ENCODE measurements at places on chromosomes 4 and X.

DNA sequence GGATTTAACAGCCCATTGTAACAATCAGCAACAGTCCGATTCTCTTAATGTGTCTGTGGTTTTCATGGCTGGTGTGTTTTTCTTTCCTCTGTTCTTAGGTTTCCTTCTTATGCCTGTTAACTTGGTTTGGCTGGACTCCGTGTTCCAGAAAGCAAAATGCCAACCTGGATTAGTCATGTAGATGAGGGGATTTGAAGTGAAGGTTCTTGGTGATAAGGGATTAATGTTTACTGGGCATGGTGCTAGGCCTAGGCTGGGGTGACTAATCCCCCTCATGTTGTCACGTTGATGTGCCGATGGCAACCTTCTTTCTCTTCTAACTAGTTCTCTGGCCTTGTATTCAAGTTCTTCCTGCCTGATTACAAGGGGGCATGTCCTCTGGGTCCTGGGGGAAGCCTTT lies 85.9 kb downstream of the REPS2 start:
- DNase-seq, result no peak

DNA sequence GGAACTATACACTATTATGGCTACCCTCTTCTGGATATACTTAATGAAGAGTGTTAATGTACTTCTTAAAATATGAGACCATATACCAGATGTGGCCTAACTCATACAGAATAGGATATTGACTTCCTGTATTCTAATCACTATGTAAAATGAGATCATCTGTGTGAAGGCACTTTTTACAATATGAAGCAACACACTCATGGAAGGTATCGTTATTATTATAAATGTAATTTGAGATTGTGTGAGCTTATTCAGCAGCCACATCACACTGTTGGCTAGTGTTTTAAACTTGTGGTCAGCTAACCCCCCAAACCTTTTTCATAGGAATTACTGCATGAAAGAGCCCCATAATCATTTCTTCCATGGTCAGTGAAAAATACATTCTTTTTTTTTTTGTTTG lies 281.8 kb upstream of the TEX13A start:
- DNase-seq, result no peak

DNA sequence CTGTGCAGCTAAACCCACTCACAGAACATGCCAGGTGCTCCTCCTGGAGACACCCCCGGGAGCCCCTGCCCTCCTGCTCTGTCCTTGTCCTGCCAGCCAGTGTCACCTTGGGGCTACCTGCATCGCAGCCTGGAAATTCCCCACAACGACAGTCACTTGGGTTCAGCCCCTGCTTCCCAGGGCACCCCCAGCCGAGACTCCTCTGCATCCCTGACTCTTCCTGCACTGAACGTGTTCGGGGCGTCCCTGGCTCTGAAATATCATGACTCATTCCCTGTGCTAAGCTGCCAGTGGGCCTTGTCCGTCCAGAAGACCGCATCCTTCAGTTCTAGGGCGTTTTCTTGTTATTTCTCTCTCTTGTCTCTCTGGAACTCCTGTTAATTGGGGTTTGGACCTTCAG lies 5.8 kb downstream of the CFAP99 start:
- no peak for DNase-seq

- DNase-seq, result no peak
Measured at GRCh38 chr4:148834804-148835631, 392.8 kb upstream of the NR3C2 start.

DNA sequence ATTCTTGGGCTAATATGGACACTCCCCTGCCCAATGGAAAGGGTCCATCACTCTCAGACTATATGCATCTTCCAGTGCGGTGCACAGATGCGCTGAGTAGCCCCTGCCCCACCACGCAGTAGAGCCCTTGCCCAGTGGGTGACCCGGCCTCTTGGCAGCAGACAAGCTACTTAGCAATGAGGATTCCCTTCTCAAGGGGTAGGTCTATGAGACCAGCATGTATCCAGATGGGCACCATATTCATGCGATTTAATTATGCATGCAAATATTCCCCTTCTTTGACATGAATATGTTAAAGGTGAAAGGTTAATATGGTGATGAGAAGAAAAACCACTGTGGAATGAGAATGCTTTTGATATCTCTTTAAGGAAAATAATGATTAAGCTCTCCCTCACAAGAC lies 77.7 kb downstream of the ZNF827 start:
- no peak for DNase-seq

GRCh38 chr4:174214101-174214878 lies 69.2 kb downstream of the FBXO8 start:
- no peak for DNase-seq

GRCh38 chr4:70080205-70080604 lies 30.0 kb downstream of the HTN1 start:
- no peak for DNase-seq

DNA sequence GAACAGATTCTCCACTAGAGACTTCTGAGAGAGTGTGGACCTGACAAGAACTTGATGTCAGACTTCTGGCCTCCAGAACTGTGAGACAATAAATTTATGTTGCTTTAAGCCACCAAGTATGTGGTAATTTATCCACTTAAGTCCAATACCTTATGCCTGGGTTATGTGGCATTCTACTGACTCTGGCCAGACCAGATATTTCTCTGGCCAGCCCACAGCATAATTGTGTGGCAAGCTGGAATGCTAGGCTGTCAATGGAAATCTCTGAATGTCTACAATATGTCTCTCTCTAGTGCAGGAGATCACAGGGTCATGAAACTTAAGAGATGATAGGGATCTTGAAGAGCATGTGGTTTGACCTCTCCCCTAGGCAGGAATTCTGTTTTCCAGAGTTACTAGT lies 251.0 kb downstream of the ZNF674 start:
- no peak for DNase-seq

DNA sequence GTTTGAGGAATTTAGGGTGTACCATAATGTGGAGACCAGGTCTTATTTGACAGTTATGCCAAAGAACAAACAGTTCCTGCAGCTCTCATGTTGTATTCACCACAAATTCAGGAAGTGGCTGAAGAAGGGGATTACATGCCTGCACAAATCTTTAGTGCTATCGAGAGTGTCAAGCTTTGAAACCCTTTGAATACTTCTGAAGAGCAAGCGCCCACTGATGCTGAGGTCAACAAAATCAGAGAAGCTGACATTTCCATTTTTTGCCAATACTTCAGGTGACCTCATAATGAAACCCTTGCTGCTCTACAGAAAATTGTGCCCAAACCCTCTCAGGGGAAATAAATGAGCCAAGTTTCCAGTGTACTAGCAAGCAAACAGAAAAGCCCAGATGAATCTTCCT lies 28.4 kb downstream of the PAK3 start:
- no peak for DNase-seq

DNA sequence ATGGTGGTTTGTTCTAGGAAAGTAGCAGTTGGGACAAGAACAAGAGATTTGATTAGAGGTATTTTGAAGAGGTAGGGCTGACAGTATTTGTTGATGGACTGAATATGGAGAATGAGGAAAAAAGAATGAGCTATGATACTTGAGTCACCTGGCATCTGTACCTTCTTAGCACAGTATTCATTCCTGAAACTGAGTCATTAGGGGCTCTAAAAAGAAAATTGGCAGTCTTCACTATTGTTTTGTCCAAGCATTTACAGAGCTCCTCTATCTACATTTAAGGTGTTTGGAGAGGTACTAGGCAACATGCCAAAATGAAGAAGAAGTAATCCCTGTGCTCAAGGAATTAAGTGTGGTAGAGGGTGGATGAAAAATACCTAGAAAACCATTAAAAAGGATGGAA lies 165.8 kb downstream of the SHROOM4 start:
- DNase-seq, result no peak

DNA sequence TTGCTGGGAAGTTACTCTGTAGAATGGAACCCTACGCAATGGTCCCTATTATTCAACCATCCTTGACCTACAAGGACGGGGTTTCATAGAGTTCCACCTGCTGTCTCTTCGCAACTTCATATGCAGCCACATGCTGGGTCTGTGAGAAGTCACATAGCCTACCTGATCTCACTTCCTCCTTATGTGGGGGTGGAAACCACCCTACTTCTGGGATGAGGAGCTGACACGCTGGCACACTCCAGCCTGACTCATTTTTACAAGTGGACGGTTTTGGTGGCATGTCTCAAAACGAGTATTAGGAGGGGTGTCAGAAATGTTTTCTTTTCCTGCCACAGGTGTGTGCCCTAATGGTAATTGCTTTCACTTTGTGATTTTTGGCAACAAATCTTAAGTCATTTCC lies 36.8 kb upstream of the ARSD start:
- no peak for DNase-seq

- DNase-seq, result no peak
Measured at GRCh38 chr4:126046081-126046614, 731.4 kb downstream of the FAT4 start.

GRCh38 chr4:172736046-172736445 lies 432.6 kb upstream of the GALNT7 start:
- no peak for DNase-seq

- no peak for DNase-seq
Measured at GRCh38 chrX:11460347-11460746, 167.1 kb downstream of the AMELX start.

- no peak for DNase-seq
Measured at GRCh38 chrX:122586831-122587230, 597.2 kb upstream of the GRIA3 start.

- no peak for DNase-seq
Measured at GRCh38 chr4:13918110-13918509, 290.6 kb upstream of the BOD1L1 start.

DNA sequence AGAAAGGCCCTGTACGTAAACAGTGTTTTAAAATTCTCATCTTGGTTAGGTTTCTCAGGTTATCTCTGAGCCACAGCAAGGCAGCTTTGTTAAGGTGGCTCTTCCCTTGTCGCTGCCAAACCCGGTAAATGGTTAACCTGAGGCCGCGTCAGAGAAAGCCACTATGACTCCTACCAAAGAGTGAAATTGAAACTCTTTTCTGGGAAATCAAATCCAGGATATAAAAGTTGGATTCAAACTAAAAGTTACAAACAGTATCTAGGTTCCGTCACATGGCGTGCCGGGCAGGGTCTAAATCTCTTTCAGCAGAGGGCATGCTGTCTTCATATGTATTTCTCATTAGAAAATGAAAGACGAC lies 433 bp downstream of the MMAA start:
- peak; percentile 51 for DNase-seq

GRCh38 chr4:150495550-150495949 lies 86.4 kb upstream of the MAB21L2 start:
- DNase-seq, result no peak

GRCh38 chr4:37976991-37977470 lies 16.8 kb downstream of the PTTG2 start:
- peak; percentile 33 for DNase-seq

DNA sequence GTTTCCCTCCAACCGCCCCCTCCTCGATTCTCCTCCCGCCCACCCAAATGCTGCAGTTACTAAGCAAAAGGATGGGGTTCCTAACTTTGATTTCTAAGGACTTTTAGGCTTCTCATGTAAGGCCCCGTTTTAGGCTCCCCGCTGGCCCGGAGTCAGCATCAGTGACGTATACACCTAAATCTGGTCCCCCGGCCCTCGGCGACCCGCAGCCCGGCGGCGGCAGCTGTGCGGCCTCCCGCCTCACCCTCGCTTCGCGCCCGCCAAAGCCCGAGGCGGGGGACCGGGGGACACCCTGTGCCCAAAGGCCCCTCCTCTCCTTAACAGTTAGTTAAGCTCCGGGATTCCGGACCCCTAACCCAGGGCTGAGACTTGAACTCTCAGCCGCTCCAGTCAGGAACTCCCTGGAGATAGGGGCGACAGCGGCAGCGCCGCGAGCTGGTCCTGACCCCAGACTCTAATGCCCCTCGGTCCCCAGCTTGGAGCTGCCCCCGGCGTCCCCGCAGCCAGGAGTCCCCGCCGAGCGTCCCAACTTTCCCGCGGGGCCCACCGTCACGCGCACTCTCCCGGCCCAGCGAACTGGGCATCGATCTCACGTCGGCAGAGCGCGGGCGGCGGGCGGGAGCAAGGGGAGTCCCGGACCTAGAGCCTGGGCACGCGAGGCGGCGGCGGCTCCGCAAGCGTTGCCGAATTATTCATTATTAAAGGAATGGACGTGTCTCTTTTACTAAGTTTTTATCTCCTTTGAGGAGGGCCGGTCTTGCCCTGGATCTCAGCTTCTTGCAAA lies 1.5 kb upstream of the NR3C2 start:
- DNase-seq, result peak; percentile 42

GRCh38 chr4:53959343-53960120 lies 104.9 kb downstream of the CHIC2 start:
- DNase-seq, result no peak

DNA sequence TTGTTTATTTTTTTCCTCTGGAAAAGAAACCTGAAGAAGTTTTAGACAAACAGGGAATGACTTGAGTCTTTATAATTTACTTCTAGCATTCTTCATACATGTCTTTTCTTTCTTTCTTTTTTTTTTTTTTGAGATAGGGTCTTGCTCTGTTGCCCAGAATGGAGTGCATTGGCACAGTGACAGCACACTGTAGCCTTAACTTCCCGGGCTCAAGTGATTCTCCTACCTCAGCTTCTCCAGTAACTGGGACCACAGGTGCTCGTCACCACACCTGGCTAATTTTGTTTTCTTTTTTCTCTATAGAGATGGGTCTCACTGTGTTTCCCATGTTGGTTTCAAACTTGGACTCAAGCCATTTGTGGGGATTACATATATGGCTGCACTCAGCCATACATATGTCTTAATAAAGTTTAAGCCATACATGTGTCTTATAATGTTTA lies 71.8 kb downstream of the RAPGEF2 start:
- no peak for DNase-seq

DNA sequence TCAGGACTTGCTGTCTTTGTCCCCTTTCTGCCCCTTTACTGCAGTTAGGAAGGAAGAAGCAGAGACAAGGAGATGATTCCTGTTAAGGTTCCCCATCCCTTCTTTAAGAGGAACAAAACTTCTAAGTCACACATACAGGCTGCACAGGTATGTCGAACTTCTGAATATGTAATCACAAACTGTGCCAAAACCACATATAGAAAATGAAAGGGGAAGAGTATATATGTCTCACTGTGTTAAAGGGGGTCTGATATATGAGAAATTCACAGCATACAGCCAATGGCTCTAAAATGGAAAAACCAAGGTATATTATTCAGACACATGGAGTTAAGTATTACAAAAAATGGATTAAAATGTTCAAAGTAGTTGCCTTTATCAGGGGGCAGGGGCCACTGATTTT lies 11.7 kb downstream of the CFAP97 start:
- DNase-seq, result no peak

DNA sequence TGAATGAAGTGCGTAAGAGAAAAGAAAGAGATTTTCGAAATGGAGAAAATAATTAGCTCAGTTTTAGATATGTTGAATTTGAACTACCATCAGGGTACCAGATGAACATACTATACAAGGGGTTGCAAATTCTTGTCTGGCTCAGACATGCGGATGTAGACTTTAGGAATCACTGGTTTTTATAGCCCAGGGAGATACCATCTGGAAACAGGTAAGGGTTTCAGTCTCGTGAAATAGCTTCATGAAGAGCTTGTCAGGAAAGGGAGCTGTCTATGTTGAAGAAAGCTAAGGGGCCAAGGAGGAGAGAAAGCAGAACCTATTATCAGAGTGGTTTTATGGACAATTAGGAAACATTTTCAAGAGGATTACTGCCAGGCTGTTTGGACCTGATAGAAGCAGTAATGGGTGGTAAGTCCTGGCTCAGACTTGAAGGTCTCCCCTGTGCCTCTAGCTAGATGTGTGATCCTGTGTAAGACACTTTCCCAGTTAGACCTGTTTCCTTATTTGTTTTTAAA lies 6.7 kb downstream of the RAB9A start:
- DNase-seq, result no peak

Measured in gastrocnemius medialis (tissue), 4 donors.